ENCODE measurements at places on chromosomes 1 and 21. TPM values are rescaled to one million over a fixed set of nuclear protein-coding genes. Genes with fewer than 3 reads are reported as not detected.

The C1orf226 gene
- not detected for total RNA-seq

The SPATA17 gene
- total RNA-seq, result 1.8 TPM

The GPR153 gene
- 10.9 TPM for total RNA-seq

The SLC45A3 gene
- 1.7 TPM for total RNA-seq

The SPRR2B gene
- total RNA-seq, result not detected

The RIMKLA gene
- total RNA-seq, result 0.09 TPM

The ANKRD45 gene
- 0.82 TPM for total RNA-seq

The LRRC71 gene
- total RNA-seq, result not detected

The SH2D5 gene
- 1.6 TPM for total RNA-seq

All from fibroblast of the aortic adventitia (primary cell).